Activated CD4-positive, alpha-beta T cell treated with anti-CD3 and anti-CD28 coated beads for 1 hour (primary cell): ENCODE measurements at places on chromosomes 4 and X.

DNA sequence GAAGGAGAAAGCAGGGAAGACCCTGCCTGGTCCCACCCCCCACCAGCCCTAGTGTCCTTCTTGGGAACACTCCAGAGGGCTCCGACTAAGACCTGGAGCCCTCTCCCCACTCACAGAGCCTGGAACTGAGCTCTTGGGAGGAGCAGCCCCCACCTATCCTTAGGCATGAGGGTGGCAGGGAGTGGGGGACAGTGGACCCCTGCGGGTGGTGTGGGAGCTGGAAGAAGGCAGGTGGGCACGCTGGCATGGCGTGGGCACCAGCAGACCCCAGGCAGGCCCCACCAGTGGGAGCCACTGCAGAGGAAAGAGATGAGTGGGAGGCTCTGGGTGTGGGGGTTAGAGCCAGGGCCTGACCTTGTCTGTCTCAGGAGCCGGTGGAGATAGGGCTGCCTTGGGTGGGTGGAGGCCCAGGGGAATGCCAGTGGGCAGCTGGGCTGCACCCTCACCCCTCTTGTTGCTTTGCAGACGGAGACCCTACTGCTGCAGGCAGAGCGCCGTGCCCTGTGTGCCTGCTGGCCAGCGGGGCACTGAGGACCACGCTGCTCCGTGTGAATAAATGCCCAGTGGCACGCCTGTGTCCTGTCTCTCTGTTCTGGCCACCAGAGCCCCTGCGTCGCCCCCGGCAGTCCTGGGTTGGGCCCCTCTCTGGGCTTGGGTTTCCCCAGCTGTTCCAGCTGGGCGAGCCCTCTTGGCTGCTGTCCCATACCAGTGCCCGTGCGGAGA lies 15.6 kb upstream of the NAT8L start:
- DNase-seq, result no peak

DNA sequence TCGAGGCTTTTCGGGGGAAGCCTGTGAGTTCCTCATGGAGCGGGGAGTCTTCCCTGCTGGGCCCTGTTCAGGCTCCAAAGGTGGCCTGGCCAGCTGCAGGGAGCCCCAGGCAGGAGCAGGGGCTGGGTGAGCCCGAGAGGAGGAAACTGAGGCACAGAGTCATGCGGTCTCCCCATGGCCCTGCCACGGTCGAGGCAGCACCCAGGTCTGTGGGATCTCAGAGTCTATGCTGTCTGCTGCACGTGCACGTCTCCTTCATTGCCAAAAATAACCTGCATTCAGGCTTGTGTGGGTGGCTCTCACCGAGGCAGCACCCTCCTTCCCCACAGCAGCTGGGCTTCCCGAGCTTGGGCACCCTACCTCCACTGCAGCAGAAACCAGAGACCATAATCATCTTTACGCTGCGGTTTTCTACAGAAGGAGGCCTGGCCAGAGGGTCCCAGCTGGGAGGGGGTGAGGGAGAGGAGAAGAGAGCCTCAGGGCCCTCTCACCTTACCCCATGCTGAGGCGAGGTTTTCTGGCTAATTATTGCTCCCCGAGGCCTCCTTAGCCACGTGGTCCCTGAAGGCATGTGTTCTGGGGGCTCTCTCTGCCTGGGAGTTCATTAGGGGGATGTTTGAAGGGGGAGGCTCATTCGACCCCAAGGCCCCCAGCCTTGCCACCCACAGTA lies 64.3 kb downstream of the CPZ start:
- no peak for DNase-seq

- no peak for DNase-seq
Observed at GRCh38 chr4:159052315-159052714, 50.6 kb upstream of the RAPGEF2 start.

DNA sequence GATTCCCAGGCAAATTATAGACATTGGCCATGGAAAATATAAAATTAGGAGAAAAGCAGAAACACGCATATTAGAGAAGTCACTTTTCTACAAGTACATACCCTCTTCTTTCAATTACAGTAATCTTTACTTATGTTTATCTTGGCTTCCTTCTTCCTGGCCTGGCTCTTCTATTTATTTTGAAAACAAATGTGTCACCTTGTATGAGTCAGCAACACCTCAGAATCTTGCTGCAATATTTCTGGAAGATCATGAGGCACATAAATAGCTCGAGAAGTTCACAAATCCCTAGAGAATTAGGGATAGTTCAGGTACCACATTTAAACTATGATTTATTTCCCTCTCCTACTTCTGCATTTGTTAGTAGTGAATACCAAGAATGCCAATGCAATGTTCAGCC lies 124.6 kb downstream of the ANOS1 start:
- DNase-seq, result no peak

GRCh38 chrX:17021851-17022604 lies 75.6 kb downstream of the REPS2 start:
- no peak for DNase-seq

GRCh38 chr4:73662709-73663546 lies 42.7 kb upstream of the RASSF6 start:
- no peak for DNase-seq

GRCh38 chr4:1522606-1523005 lies 116.4 kb upstream of the NKX1-1 start:
- DNase-seq, result no peak

- DNase-seq, result no peak
Observed at GRCh38 chr4:18816228-18816895, 794.8 kb upstream of the LCORL start.
